ENCODE measurements at places on chromosomes 4 and X.

GRCh38 chrX:75781611-75782010, 3.4 kb downstream of the MAGEE2 start:
- no peak for DNase-seq

DNA sequence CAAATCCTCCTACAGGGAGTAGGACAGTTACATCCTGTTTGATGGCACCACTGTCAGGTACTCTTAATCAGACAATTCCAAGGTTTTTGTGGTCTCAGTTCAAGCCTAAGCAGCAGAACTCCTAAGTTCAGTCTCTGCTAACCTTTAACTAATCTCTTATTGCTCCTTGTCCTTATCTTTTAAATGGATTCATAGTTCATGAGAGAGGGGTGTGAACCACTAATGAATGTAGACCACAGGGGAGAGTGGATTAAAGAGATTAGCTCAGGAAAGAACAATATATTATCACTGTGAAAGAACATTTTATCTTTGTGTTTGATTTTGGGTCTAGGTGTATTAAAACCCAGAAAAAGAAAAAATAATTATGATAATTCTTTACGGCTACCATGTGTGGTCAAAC, 168.9 kb downstream of the DCK start:
- no peak for DNase-seq

- DNase-seq = no peak
Observed at GRCh38 chr4:73617256-73617655, 3.0 kb downstream of the RASSF6 start.

GRCh38 chr4:152356428-152357034, 179.4 kb downstream of the FBXW7 start:
- no peak for DNase-seq

GRCh38 chr4:168615294-168616065, 118.6 kb downstream of the PALLD start:
- no peak for DNase-seq

All from activated naive CD4-positive, alpha-beta T cell treated with anti-CD3 and anti-CD28 coated beads, Interleukin-2, amount 50 U/mL, for 16 hours (primary cell).